ENCODE measurements at places on chromosomes 16 and 17.

DNA sequence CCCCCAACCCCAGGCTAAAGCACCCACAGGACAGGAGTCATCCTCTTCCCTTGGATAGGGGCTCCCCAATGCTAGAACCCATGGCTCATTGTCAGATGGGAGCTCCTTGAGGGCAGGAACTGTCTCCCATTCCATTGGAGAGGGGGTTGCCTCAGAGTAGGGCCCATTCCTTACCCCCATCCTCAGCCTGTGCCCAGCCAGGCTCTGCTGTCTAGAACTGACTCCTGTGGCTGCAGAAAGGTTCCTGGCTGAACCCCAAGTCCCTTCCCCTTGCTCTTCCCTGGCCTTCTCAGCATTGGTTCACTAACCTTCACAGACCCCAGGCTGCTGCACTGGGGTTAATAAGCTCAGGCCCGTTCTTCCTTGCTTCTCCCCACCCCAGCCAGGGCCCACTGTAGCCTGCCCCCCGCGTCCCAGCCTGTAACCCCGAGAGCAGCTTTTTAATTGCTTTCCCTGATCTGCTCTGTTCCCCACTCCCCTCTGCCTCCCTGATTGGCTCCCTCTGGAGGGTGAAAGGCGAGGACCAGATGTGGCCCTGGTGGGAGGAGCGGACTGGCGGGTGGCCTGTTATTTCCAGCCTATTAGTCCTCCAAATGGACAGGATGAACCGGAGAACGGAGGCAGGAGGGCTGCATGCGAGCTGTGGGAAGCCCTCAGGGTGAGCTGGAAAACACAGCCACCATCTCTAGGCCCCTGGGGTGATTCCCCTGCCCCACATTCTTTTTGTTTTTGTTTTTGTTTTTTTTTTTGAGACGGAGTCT is 6.0 kb upstream of the GFAP start:
- DNase-seq, result no peak

GRCh38 chr17:81340607-81341515 is 45.8 kb upstream of the SLC38A10 start:
- DNase-seq, result no peak

DNA sequence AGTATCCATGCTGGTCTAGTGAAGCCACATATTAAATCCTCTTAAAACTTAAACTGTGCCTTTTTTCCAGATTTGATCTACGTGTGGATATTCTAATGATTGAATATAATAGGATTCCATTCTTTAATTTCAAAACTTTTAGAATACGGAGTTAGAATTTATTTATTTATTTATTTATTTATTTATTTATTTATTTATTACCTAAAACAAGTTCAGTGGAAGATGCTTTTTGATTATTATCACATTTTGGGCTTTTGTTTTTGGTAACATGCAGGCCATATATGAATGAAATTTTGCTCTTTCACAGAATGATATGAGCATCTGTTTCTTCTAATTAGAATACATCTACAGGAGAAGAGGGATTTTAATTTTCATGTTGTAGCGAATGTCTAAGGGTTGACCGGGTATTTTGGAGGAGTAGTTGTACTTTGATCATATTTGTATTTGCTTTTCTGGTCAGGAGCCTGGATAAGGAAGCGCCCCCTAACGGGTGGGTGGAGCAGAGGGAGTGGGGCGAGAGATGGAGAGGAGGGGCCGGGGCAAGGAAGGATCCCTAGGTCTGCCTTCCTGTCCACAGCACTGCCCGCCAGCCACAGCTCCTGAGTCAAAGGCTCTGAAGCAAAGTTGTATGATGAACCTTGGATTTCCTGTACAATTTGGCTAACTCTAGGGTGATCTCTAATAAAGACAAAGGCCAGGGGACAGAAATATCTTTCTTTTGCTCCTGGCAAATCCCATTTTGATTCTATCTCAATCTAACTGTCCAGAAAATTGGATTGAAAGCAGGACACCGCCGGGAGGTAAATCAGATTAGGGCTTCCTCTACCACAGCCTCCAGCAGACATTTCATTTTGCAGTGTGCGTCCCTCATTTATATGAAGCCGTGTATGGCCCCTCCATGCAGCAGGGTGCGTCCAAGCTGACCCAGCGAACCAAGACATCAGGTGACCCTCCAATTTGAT is 149.1 kb downstream of the PRKCA start:
- DNase-seq, result no peak

DNA sequence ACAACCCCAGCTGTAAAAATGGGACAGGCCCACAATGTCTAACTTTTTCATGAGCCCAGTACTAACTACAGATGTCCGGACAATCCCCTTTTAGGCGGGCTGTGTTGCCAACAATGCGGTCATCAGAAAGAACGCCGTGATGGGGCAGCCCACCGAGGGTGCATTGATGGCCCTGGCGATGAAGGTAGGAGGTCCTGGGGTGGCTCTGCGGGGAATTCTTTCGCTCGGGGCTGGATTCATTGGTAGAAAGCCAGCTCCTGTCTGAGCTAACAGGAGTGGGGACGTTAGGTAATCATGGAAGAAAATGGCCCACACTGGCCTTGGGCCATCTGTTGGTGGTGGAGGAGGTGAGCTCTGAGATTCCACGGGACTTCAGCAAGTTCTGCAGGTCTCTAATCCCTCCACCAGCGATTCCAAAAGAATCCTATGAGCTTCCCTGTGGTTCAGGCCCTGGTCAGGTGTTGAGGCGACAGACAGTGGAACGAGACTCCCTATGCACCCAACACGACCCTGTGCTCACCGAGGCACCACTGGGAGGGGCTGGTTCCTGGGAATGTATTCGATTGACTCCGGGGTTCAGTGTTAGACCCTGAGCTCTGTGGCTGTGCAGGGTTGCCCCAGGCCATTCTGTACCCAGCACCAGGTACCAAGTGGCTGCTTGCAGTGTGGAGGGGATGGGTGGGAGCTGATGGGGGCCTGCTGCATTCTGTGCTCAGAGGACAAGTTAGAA is 61.9 kb downstream of the MEAK7 start:
- no peak for DNase-seq

- no peak for DNase-seq
Measured at GRCh38 chr16:5835876-5836275, 738.3 kb upstream of the EEF2KMT start.

GRCh38 chr16:22861580-22861979 is 47.6 kb downstream of the HS3ST2 start:
- no peak for DNase-seq

- DNase-seq, result no peak
Measured at GRCh38 chr17:33262266-33263123, 30.6 kb downstream of the ASIC2 start.

- no peak for DNase-seq
Measured at GRCh38 chr16:74461826-74462225, 40.5 kb upstream of the CLEC18B start.

- DNase-seq, result no peak
Measured at GRCh38 chr17:26792486-26792885, 501.4 kb upstream of the WSB1 start.

- DNase-seq, result no peak
Measured at GRCh38 chr16:5036228-5037156, 2.8 kb upstream of the NAGPA start.

DNA sequence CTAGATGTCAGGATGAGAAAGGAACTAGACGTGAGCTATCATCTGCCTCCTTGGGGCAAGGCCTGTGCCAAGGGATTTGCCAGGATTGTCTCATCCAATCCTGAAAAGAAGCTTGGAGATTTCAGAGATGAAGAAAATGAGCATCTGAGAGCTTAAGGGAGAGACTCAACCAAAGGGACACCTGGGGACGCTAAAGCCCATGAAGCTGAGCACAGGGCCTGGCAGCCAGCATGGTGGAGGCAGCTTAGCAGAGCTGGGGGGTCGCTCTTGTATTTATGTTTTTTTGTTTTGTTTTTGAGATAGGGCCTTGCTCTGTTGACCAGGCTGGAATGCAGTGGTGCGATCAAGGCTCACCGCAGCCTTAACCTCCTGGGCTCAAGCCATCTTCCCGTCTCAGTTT is 18.4 kb upstream of the GLIS2 start:
- no peak for DNase-seq

GRCh38 chr17:79621151-79621943 is 10.5 kb upstream of the RBFOX3 start:
- no peak for DNase-seq

GRCh38 chr17:39194089-39194984 is 3.1 kb downstream of the CACNB1 start:
- no peak for DNase-seq

DNA sequence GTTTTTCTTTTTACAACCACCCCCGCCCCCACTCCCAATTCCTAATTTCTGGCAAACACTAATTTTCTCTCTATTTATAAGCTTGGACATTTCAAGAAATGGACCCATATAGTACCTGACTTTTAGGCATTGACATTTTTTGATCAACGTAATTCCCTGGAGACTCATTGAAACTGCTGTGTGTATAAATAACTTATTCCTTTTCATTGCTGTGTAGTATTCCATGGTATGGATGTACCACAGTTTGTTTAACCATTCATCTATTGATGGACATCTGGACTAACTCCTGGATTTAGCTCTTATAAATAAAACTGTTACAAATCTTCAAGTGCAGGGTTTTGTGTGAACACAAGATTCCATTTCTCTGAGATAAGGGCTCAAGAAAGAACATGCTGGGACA is 47.1 kb upstream of the RBFOX1 start:
- no peak for DNase-seq

DNA sequence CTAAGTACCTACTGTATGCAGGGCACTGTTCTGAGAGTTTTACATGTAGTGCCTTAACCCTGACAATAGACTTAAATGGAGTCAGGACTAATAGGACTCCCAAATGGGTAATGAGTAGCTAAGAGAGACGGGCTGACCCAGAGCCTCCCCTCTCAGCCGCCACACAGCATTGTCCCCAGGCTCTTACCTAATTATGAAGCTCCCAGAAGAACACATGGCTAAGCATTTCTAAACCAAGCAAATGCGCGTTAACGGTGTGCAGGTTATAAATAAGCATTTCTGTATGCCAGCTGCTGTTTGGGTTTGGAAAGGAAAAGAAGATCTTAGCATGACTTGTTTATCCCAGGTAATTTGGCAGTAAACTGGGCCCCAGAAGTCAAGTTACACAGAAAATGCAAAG is 14.3 kb downstream of the KATNIP start:
- DNase-seq, result no peak

DNA sequence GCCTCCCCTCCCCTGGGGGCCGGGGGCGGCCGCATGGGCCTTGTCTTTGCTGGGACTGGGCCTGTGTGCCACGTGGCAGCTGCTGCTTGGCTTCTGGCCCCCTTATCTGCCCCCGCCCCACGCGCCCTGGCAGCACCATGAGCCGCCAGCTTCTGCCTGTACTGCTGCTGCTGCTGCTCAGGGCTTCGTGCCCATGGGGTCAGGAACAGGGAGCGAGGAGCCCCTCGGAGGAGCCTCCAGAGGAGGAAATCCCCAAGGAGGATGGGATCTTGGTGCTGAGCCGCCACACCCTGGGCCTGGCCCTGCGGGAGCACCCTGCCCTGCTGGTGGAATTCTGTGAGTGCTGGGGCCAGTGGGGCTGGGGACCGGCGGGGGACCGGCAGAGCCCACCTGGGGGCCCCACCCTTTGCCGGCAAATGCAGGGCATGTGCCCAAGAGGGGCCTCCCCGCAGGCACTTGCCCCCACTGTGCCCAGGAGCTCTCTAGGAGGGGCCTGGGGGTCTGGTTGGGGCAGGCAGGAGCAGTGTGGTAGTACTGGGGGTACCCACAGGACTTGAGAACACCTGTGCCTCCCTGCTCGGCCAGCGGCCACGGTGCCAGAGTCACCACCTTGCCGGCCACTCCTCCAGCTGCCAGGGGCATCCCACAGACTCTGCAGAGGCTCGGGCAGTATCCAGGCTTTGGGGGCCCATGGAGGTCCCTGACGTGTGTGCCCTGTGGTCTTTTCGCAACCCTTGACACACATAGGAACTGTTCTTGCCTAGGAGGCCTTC is at the start of gene PDIA2:
TSS of gene PDIA2 (plus strand) at position 132 of the 773 bp plus-strand sequence. CDS start at position 138, 6 bp downstream.
- no peak for DNase-seq

- DNase-seq, result no peak
Measured at GRCh38 chr16:5769513-5769912, 671.9 kb upstream of the EEF2KMT start.

DNA sequence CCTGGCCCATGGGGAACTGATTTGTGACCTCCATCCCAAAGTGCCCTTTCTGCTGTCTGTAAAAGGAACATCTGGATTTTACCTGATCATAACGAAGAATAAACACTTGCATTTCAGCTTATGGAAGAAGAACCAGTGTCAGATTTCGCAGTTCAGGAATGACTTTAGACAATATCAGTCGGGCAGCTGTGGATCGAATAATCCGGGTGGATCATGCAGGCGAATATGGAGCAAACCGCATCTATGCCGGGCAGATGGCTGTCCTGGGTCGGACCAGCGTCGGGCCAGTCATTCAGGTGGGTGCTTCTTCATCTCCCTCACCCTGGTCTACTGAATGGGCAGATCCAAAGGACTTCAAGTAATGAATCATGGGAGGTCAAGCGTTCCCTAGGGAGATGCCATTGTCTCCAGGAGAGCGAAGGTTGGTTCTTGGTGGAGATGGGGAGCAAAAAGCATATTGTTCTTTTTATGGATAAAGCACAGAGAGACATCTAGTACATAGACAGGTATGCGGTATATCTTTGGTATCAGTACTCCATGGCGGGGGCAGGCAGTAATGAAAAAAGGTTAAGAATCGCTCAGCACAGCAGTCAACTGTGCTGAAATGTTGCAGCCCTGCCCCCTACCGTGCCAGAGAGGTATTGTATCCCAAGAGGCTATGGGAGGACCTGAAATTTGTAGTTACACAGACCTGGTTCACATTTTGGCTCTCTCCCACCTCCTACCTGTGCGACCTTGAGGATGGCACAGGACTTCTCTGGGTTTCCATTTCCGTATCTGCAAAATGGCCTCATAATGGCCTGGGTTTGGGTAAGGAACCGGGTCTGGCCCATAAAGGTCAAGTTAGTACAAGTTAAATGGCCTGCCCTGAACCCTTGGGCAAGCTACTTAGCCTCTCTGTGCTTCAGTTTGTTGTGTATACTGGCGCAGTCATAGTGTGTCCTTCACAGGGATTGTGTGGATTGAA is 4.7 kb downstream of the COQ7 start:
- DNase-seq, result peak; percentile 80

DNA sequence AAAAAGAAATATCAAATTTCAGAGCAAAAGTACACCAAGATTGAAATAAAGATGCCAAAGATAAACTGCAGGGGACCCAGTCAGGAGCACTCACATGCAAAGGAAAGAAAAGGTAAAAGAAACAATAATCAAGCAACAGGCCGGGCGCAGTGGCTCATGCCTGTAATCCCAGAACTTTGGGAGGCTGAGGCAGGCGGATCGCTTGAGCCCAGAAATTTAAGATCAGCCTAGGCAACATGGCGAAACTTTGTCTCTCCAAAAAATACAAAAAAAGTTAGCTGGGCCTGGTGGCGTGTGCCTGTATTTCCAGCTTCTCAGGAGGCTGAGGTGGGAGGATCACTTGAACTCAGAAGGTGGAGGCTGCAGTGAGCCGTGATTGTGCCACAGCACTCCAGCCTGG is 107.6 kb upstream of the SMURF2 start:
- DNase-seq, result no peak

DNA sequence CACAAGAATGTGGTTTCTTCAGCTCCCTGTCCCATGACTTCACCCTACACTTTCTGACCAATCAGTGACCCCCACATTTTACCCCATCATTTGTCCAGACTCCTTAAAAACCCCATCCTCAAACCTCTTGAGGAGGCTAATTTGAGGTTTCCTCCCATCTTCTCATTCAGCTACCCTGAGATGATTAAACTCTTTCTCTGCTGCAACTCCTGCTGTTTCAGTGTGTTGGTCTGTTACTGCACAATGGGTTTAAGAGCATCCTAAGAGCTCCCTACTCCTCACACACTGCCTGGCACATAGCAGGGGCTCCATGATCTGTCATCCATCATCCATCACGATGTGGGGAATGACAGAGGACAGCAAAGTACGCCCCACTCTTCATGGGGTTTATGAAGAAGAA is 212.6 kb downstream of the SLC39A11 start:
- no peak for DNase-seq

- DNase-seq, result no peak
Measured at GRCh38 chr16:11448796-11449416, 103.6 kb downstream of the RMI2 start.

Measured in activated CD8-positive, alpha-beta T cell treated with anti-CD3 and anti-CD28 coated beads for 36 hours (primary cell).